ENCODE measurements at places on chromosomes 16 and 17. TPM values are rescaled to one million over a fixed set of nuclear protein-coding genes. Genes with fewer than 3 reads are reported as not detected.

The ACLY gene
- total RNA-seq = 158 TPM

The SMPD3 gene
- 6.6 TPM for total RNA-seq

The NPIPB6 gene
- 6.1 TPM for total RNA-seq

The CLDN9 gene
- total RNA-seq = 1.5 TPM

The KRT13 gene
- total RNA-seq = 7.9 TPM

The TEX19 gene
- total RNA-seq = not detected

The TBC1D3G gene
- not detected for total RNA-seq

The HBQ1 gene
- total RNA-seq = 2.3 TPM

The SLC5A10 gene
- 0.31 TPM for total RNA-seq

The CHRNE gene
- total RNA-seq = 1.2 TPM

The SGCA gene
- 18.2 TPM for total RNA-seq

The OTOP2 gene
- not detected for total RNA-seq

The UNK gene
- total RNA-seq = 32.8 TPM

The NTN1 gene
- total RNA-seq = 10.9 TPM

The SARM1 gene
- 9.3 TPM for total RNA-seq

The PRR29 gene
- 8.8 TPM for total RNA-seq

The NPIPA7 gene
- 10.1 TPM for total RNA-seq

The PRSS53 gene
- 2.2 TPM for total RNA-seq

Measured in lung (tissue), 17 donors.